ENCODE measurements at places on chromosomes 6 and 20.

- DNase-seq = no peak
Measured at GRCh38 chr20:38249536-38250310, 10.8 kb downstream of the KIAA1755 start.

DNA sequence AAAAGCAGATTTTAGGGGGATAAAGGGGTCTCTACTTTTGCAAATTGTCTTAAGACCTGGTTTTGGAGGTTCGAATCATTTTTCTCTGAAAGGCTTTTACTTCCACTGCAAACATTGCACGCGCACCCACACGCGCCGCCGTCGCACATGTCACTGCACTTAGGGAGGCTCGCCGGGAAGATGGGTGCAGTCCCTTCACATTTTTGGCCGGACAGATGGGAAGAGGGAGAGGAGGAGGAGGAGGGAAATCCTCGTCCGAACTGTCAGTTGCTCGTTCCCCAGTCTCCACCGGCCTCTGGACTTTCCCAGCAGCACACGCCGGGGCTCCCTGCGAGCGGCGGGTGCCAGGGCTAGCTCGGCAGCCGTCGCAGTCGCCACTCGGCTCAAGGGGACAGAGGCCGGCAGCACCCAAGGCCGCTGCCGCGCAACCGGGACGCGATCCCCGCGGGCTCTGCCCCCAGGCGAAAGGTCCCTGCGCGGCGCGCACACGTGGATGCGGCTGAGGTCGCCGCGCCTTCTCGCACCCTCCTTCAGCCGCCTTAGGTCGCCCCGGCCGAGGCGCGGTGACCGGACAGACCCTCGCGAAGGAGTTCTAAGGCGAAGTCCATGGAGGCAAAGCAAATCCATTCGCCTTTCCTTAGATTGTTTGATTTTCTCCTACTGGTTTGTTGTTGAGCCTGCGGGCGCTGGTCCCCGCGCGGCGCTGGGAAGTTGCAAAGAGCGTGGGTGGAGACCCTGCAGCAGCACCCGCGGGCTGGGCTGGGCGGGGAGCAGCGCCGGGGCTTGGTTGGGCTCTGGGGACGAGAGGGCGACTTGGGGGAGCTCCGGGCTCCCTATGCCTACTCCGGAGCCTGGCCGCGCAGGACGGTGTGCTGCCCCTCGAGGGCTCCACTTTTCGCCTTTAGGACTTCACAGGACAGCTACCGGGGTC lies 1.2 kb downstream of the MYB start:
- peak; percentile 9 for DNase-seq

GRCh38 chr20:10504994-10505730 lies 70.1 kb downstream of the SLX4IP start:
- no peak for DNase-seq

- peak; percentile 49 for DNase-seq
Measured at GRCh38 chr6:34246563-34247391, 2.0 kb downstream of the SMIM29 start.

- no peak for DNase-seq
Measured at GRCh38 chr6:144651234-144651633, 366.1 kb downstream of the UTRN start.

DNA sequence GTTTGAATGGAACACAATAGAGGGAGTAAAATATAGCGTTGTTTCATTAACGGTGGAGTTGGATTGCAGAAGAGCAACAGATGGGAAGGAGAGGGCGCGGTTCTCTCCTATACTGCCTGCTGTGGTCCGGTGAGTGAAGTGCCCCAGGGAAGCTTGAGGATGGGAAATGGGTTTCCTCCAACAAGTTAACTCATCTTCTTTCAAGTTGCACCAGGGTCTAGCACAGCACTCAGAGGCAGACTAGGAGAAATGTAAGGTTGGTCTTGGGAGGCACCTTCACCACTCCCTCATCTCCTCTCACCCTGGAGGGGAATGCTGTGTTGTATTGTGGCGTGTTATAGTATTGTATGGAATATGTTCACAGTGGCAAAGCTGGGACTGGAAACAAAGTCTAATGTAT lies 96.9 kb upstream of the SLC24A3 start:
- no peak for DNase-seq

- DNase-seq = no peak
Measured at GRCh38 chr6:69926745-69927144, 60.4 kb downstream of the COL19A1 start.

DNA sequence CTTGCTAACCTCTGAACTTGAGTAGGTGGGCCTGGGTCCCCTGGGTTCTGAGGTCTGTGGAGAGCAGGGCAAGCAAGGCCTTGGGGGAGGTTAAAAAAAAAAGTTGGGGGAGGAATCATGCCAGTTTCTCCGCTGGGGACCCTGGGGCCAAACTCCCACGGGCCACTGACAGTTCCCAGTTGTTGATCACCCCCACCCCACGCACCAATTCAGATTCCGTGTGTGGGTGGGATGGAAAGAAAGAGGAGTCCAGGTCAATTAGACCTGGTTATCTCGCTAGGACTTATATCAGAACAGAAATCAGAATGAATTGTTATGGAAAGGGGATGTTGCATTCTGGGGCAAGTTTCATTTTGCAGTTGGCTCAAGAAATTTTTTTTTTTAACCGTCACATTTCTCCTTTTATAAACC lies 46.7 kb upstream of the SUPT3H start:
- no peak for DNase-seq

GRCh38 chr6:31172973-31173384 lies 2.5 kb upstream of the POU5F1 start:
- no peak for DNase-seq

- peak; percentile 20 for DNase-seq
Measured at GRCh38 chr20:15654208-15654649, 919.0 kb downstream of the KIF16B start.

DNA sequence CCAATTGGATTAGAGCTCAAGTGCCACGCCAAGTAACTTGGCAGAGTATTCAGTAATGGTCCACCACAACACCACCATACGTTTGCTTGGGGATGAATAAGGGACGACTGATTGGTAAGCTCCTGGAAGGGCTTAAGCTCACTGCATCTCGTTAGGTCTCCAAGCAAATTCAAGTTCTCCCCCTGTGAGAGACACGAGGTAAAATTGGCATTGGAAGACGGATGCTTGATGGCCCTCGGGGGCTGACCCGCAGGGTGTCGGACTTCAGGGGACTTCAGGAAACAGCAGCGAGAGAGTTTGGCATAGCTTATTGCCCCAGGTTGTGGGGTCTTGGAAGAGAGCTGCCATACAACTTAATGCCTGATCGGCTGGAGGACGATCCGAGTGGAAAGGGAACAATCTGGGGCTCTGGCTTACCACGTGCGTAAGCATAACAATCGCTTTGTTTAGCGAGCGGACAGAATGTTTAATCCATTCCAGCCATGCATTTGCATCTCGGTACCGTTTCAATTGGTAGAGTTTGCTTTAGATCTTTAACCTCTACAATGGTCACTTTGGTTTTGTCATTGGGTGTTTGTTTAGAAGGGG lies 4.8 kb upstream of the ZNFX1 start:
- DNase-seq = no peak

DNA sequence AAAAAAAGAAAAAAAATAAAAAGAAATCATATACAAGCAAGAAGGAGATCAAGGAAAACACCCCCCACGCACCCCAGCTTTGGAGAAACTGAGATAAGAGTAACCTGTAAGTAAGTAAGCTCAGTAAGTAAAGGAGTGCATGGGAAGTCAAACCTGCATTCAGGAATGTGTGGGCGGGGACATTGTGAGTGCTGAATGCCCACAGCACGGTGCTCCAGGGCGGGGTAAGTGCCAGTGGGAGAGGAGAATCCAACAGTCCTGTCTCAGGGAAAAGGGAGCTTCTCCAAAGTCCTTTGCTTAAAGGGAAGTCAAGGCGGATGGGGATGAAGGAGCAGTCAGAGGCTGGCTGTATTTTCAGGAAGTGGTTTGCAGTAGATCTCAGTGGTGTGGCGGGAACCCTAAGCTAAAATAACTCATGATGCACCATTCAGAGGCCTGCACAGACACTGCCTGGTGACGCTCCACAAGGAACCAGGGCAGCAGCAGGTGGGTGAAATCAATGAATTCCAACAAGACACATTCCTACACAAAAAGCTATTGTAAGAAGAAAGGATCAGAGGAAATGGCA lies 368.0 kb downstream of the QKI start:
- DNase-seq = no peak

DNA sequence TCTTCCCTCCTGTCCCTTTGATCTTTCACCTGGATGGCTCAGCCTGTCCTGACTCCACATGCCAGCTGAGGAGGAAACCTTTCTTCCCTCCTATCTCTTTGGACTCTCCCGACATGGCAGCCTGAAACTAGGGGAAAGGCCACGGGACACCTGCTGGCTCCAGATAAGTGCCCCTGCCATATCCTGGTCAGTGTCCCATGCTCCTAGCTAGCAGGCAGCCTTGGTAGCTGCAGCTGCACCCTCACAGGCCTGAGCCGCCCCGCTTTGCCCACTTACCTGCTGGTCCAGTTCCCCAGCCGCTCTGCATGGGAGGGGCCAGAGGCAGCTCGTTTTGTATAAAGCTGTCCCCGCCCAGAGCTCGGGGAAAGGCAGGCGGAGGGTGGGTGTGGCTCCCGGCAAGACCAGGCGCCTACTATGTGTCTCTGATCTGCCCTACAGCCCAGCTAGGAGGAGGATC lies 7.4 kb upstream of the SLC52A3 start:
- no peak for DNase-seq

DNA sequence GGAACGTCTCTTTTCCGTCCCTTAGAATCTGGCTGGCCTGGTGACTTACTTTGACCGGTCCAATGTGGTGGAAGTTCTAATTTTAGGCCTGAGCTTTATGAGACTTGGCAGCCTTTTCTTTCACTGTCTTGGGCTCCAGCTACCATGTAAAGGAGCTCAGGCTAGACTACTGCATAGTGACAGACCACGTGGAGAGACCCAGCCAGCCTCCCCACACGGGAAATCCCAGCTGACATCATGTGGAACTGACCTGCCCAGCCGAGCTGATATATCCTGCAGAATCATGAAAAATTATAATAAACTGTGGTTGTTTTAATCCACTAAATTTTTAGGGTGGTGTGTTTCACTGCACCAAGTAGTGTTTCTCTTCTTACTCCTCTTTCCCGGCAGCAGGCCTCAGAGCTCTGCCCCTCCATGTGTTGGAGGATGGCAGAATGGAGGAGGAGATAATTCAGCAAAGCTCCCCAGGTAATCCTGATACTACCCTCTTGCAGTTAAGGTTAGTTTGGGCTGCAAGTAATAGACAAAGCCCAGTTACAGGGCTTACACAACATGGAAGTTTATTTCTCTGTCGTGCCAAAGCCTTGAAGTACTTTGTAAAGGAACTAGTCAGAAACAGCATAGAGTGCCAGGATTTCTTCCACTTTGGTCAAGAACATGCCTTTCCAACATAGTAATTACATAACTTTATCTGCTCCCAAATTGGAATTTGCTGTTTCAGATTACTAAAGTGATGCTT lies 87.5 kb downstream of the SH3BGRL2 start:
- DNase-seq = no peak

DNA sequence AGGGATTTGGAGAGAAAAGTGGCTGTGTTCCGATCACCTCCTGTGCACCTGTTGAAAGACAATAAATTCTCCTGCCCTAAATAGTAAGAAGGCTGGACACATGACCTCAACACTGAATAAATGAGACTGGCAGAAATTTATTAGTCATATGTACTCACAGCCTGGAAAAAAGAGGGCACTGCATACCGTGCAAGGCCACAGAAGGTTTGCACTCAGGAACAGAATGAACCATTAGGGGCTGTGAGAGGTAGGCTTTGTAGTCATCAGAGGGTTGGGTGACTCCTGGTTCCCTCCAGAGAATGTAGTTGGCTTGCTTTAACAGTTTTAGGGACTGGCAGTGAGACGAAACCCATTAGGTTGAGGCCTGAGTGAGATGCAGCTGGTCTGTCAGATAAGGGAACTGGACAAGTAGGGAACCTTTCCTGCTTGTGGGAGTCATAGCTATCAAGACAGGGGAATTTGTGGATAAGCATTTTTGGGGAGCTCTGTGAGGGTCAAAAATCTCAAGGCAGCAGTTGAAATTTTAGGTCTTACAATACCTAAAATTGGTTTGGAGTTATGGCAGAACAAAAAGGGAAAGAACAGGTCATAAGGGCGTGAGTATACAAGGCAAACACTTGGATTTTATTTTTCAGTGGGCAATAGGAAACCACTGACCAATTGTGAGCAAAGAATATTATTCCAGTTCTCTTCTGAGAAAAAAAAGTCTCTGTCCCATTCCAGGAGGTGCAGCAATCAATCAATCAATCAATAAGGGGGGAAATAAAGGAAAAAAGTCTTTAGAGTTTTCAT lies 67.9 kb upstream of the BTN3A2 start:
- DNase-seq = no peak
